ENCODE measurements at places on chromosomes 3 and 15.

DNA sequence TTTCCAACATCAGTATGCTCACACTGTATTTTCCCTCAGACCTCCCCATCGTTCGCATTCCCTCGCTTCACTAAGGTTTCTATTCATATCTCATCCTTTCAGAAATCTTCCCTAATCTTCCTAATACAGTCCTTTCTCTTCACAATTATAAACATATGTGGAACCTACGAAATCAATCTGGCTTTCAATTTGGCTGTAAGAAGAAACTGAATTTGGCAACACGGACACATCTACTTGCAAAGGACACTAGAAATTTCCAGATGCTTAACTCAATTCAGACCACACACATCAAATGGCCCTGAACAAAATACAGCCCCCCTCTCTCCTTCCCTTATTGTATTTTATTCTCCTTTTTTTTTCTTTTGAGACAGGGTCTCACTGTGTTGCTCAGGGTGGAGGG, 39.1 kb upstream of the TM4SF19 start:
- DNase-seq = peak; percentile 45

GRCh38 chr15:32993285-32993684, 201.2 kb downstream of the FMN1 start:
- DNase-seq = peak; percentile 35

GRCh38 chr3:148954981-148955380, 36.4 kb upstream of the GYG1 start:
- DNase-seq = no peak

GRCh38 chr3:138118612-138119422, 3.4 kb upstream of the DZIP1L start:
- DNase-seq = peak; percentile 66

DNA sequence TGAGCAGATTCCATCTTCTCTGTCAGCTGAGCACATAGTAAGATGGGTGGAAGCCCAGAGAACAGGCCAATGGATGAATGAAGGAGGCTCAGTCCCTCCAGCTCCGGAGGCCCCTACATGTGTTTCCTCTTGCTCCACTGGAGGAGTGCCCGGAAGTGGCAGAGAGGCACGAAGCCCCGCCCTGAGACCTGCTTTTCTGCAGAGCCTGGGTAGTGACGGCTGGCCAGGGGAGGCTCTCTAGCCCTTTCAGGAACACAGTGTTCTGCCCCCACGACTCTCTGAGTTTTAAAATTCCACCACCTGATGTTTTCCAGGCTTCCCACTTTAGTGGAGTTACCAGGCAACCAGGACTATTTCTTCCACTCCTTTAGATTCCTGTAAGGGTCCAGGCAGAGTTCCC, 149.4 kb upstream of the SLC6A11 start:
- DNase-seq = no peak

- no peak for DNase-seq
These were observed 3.8 kb downstream of the AMIGO3 start for GRCh38 chr3:49715611-49716121.

DNA sequence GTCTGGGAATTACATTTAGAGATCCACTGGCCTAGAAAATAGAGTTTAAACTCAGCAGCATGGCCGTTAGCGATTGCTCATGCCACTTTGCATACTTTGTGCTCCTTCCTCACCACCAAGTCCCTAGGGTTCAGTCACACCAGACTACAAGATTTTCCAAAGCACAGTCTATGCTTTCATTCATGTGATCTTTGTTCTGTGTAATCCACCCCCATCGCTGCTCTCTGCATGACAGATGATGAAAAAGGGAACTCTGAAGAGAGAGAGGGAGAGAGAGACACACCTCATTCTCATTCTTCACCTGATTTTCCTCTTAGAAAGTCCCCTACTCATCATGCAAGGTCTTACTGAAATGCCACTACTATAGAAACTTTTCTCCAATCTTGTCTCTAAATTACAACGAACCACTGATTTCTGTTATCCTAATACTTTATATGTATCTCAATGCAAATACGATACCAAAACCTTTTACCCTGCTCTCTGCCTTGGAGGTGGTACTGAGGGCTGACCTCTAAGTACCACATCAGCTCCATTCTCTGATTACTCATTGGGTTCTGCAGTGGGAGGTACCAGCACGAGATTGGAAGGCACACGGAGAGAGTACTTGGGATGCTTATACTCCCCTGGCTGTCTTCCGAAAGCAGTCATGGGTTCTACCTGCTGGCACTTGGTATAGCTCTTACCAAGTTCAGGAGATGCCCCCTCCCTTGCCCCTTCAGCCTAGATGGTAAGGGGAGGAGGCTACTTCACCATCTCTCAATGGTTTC, 1.1 kb upstream of the PARP15 start:
- no peak for DNase-seq

- DNase-seq = no peak
These were observed 20.1 kb upstream of the TM2D3 start for GRCh38 chr15:101672298-101672697.

GRCh38 chr15:64991536-64992135, 1.9 kb upstream of the SPG21 start:
- peak; percentile 51 for DNase-seq

- DNase-seq = peak; percentile 53
These were observed 12.3 kb upstream of the PDZRN3 start for GRCh38 chr3:73637042-73637441.

DNA sequence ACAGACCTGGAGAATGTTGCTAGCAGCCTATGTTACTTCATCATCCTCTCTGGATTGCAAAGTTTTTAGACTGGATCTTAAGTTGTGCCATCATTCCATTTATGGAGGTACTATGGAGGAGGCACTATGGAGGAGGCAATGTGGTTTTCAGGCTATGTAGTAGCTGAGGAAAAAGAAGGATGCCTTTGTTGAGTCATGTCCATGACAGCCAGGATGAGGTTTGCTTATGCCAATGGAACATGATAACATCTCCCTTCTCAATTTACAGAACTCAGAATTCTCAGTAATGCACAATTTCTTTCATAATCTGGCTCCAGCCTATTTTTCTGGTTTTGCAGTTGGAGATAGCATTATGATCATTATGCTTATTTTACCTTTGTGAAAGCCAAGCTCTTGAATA, 65.9 kb upstream of the TMEM108 start:
- DNase-seq = peak; percentile 2

- DNase-seq = peak; percentile 66
These were observed 9.1 kb downstream of the CIDEC start for GRCh38 chr3:9870978-9871377.

DNA sequence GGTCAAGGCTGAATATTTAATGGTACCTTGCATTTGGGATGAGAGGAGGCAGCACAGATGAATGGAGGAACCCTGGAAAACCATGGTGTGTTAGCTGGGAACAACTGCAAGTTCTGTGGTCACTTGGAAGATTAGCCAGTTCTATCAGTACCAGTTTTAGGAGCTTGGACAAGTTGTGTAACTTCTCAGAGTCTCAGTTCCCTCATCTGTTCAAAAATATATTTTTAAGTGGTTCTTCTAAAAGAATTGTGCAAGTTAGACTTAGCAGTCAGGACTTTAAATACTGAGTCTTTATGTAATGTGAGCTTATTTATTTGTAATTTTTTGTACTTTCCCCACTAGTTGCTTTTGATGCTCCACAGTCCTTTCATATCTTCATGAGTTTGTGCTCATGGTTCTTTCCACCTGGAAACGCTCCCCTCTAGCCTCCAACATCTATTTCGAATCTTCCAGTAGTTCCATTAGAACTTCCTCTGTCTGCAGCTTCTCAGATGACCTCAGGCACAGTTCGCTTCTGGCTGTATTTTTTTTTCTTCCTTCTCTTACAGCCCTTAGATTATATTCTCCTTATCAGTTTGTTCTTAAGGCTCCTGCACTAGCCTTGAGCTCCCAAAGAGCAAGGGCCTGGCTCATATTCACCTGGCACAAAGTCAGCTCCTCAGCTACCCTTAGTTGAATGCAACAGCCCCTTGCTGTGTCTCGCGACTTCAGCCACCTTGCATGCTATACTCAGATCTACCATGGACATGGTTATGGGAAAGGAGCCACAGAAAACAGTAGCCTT, 27.1 kb downstream of the ITPR1 start:
- DNase-seq = no peak

- DNase-seq = no peak
These were observed 41.6 kb upstream of the TMEM87A start for GRCh38 chr15:42314818-42315217.

DNA sequence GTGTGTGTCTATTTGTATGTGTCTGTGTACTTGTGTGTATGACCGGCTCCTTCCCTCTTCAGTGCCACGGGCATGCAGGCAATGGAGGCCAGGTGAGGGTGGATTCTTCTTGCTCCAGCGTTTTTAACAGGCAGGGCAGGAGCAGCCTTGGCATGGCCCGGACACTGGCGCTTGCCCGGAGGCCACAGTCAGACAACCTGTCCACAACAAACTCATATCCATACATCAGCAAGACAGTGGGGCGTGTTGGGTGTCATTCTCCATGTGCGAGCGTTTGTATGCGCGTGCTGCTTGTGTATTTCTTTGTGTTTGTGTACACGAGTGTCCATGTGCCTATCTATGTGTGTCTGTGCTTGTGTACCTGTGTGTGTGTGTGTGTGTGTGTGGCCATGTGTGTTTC, 29.8 kb downstream of the PTH1R start:
- DNase-seq = no peak

- DNase-seq = no peak
These were observed 641.6 kb upstream of the TBL1XR1 start for GRCh38 chr3:177838766-177839350.

Data from AG10803 (cell line).